Central memory CD8-positive, alpha-beta T cell (primary cell): ENCODE measurements at places on chromosomes 1 and 21.

- no peak for DNase-seq
Observed at GRCh38 chr1:60600532-60600931, 481.8 kb upstream of the NFIA start.

DNA sequence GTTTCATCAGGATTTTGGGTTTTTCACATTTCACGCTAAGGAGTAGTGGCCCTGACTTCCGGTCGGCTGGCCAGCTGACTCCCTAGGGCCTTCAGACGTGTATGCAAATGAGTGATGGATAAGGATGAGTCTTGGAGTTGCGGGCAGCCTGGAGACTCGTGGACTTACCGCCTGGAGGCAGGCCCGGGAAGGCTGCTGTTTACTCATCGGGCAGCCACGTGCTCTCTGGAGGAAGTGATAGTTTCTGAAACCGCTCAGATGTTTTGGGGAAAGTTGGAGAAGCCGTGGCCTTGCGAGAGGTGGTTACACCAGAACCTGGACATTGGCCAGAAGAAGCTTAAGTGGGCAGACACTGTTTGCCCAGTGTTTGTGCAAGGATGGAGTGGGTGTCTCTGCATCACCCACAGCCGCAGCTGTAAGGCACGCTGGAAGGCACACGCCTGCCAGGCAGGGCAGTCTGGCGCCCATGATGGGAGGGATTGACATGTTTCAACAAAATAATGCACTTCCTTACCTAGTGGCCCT, 23.1 kb upstream of the TNFRSF1B start:
- no peak for DNase-seq

DNA sequence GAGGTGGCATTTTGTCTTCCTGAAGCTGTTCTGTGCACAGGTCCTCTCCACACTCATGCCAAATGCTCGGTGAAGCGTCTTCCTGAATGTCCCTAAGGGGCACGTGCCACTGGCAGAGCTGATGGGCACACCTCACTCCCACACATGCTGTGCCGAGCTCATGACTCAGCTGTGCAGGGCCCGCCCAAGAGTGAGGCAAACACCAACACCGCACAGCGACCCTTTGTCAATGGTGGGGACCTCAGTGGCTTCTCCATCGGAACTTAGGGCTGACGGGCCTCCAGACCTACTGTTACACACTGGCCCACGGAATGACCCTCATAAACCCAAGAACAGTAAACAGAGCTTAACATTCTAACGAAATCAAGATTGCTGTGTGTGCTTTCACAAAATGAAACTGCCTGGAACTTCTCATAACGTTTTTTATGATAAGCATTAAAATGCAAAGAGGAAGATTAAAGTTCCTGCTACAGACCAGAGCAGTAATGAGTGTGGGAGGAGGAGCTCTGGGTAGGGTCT, 89.3 kb downstream of the SIM2 start:
- DNase-seq, result no peak

DNA sequence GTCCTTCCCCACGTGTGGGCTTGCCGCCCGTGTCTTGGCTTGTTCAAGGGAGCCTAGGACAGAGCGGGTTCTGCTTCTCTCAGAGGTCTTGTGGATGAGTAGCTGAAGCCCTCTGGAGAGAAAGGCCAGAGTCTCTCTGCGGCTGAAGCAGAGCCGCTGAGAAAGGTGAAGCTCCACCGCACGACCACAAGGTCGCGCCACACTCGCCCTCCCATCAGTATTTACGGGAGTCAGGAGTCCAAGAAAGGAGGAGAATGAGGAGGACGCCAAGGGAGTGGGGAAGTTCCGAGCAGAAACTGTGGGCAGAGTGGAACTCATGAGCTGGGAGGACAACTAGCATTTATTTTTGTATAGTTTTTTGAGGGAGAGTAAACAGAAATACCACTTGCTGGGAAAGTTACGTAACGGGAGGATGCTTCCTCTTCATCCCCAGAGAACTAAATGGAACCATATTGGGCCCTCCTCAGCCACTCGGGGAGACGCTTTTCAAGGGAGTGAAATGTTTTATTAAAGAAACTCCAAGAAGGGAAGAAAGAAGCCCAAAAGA, 51.6 kb upstream of the HAO2 start:
- DNase-seq, result no peak

- no peak for DNase-seq
Observed at GRCh38 chr1:58597996-58598395, 20.9 kb upstream of the TACSTD2 start.

- DNase-seq, result no peak
Observed at GRCh38 chr1:32791881-32792280, 25.3 kb downstream of the YARS1 start.

- DNase-seq, result no peak
Observed at GRCh38 chr1:57770772-57771171, 346.9 kb upstream of the DAB1 start.

- no peak for DNase-seq
Observed at GRCh38 chr1:6234502-6235295, 1.1 kb downstream of the ICMT start.

- DNase-seq, result no peak
Observed at GRCh38 chr21:43987509-43987908, 24.6 kb upstream of the TRAPPC10 start.

DNA sequence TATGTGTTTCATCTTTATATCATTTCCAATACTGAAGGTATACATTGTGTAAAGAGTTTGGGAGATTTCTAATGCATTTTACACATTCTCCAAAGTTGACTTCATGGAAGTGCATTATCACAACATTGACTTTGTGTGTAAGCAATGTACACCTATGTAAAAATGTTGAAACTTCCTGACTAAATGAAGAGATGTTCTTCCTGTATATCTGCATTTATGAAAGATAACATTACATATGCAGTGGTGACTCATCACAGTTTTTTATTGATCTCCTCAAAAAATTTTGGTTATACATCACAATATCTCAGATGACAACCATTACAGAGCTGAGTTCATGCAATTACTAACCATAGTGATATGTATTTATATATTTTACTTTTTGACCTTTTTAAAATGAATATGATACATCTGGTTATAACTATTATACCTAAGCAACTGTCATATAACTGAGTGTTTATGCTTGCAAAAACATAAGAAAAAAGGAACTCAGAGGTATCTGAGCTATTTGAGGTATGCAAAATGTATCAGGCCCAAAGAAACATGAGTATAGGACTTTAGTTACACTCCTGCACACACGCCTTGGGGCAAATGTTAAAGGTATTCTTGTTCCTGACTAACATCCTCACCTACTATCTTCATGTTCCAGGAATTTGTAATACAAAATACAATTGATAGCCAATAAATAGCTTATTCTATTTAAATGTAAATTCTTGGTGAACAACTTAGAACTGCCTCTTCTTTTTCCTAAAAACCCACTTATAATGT, 88.2 kb upstream of the OLFM3 start:
- DNase-seq, result no peak

- DNase-seq, result no peak
Observed at GRCh38 chr1:160741612-160742348, 2.7 kb downstream of the SLAMF7 start.
